ENCODE measurements at places on chromosomes 5 and 9.

GRCh38 chr9:110936237-110936636, 102.0 kb downstream of the LPAR1 start:
- DNase-seq = no peak

DNA sequence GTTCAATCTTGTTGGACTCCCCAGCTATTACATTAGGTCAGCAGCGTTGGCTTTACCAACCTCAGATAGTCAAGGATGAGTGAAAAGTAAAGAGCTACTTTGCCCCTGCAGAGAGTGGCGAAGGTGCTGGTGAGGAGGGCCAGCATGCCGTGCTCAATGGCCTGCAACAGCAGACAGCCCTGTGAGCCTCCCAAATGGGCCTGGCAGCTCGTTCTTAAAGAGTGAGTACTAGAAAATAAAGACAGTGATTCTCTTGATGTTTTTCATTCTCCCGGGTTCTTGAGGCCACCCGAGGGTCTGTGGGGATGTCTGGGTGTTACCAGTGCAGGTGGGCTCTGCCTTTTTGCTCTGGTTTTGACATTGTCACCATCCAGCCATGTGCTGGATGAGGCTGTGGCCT, 16.2 kb downstream of the GADD45G start:
- no peak for DNase-seq

- no peak for DNase-seq
These were observed 20.6 kb upstream of the NR5A1 start for GRCh38 chr9:124527781-124528180.

DNA sequence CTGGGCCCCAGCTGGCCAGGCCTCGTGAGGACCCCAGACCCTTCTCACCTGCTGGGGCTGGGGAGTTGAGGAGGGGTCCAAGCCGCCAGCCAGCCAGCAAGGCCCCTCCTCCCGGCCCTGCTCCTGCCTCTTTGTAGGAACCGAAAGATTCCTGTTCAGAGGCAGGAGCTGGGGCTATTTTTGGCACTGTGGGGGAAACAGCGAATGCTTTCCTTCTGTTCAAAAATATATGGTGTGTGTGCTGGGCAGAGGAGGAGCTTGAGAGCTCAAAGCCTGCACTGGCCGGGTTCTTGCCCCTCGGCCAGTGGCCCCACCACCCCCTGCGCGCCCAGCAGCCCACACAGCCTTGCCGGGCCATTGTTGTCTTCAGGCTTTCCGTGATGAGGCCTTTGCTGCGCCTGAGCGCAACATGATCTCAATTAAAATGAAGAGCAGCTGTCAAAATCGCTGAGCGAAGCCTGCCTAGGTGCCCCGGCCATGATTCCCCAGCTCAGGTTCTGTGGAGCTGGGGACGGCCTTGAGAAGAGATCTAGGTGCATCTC, 13.4 kb downstream of the NCS1 start:
- DNase-seq = peak; percentile 53

DNA sequence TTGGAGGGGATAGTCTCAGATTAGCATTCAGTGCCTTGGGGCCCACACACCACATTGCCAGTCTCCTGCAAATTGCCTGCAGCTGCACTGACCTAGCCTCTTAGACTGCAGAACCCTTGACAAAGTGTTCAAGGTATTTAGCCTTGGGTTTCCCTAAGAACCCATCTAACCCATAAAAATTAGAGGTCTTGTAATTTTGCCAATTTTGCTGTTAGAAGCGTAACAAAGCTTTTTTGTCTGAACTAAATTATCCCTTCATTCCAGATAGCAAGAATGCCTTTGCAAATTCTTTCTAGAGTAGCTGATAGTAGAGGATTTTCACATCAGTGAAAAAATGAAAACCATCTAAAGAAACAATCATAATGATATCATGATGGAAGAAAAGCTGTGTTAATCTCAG, 74.0 kb upstream of the CCNG1 start:
- no peak for DNase-seq

- DNase-seq = peak; percentile 91
These were observed 524 bp downstream of the CYFIP2 start for GRCh38 chr5:157266286-157267007.

GRCh38 chr9:95167998-95168397, 149.5 kb downstream of the FANCC start:
- peak; percentile 40 for DNase-seq

DNA sequence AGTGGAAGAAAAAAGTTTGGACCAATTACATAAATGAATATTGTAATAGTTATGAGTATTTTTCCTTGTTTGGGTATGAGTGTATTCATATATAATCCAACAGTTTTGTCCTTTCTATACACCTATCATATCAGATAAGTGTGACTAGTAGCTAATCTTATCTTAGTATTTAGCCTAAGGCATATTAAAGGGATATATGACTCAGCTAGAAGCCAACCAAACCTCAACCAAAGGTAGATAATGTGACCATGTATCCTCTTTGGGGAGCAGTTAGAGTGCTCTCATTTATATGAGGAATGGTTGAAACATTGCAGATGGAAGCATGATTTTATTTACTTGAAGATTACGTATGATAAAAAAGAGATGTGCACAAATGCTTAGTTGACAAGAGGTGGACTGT, 370.0 kb upstream of the CTNND2 start:
- no peak for DNase-seq
